Activated CD4-positive, alpha-beta T cell treated with anti-CD3 and anti-CD28 coated beads for 1 hour (primary cell): ENCODE measurements at places on chromosomes 13 and 19.

DNA sequence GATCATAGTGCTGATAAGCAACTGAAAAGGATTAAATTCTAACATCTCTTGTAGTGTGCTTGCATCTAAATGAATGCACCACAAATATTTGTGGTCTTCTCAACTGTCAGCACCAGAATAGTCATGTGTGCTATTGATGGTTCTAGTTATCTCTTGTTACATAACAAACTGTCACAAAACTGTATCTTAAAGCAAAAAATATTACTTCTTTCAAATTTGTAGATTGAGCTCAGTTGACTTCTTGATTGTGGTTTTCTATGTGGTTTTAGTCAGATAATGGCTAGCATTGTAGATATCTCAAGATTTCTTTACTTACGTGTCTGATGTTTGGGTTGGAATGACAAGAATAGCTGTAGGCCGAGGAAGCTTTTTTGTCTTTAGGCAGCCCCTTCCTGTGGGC, 431.3 kb downstream of the SLITRK6 start:
- DNase-seq: no peak

DNA sequence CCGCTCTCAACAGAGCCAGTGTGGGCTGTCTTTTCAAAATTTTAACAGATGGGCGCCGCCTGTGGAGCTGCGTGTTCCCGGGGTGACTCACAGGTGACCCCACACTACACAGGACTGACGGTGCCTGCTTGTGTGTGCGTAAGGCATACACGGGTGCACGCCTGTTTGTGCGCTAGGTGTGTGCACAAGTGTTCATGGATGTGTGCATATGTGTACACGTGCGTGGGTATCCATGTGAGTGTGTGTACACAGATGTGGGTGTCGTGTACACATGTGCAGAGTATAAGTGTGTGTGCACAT, 92.7 kb upstream of the SOX1 start:
- DNase-seq: no peak

DNA sequence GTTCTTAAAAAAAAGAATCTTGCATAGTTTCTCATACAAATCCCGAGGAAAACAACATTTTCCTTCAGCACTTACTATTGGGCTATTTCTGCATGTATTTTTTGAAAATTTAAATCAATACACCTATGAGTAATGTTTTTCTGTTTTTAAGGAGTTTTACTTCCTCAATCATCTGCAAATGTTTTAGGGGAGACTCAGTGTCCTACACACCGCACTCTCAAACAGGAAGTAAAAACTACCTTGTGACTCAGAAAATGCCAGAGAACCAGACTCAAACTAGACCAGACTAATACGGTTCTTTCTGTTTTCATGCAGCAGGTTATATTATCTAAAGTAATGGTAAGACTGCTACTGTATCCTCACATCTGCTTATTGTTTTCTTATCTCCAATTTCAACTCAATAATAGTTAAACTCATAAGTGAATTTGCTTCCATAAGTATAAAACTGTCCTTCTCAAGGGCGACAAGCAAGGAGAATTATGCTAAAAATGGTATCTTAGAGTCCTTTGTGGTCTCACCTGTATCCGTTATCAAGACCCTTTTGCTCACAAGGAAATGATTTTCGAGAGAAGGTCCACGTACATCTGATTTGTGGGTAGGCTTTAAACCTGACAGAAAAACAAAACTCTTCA, 52.5 kb downstream of the FLT3 start:
- no peak for DNase-seq

- no peak for DNase-seq
Measured at GRCh38 chr19:47758443-47758804, 13.1 kb downstream of the NOP53 start.

- DNase-seq: no peak
Measured at GRCh38 chr19:58397533-58398037, 2.1 kb downstream of the RNF225 start.

GRCh38 chr19:1896508-1896907, 8.7 kb upstream of the ADAT3 start:
- DNase-seq: no peak

DNA sequence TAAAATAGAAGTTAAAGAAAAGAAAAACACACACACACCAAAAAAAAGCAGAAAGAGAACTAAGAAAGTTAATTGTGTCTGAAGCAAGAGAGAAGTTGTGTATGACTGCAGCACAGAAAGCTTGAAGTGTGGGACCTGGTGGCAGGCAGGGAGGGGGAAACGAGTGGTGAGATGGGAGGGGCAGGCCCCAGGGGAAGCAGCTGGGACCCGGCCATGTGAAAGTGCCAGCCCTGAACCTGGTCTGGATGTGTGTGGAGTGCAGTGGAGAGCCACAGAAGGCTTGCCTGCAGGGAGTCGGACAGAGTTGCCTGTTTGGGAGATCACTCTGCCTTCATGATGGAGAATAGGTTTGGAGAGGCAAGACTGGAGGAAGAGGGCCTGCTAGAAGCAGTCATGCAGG, 199.0 kb downstream of the GGACT start:
- no peak for DNase-seq

GRCh38 chr19:34734537-34735103, 577 bp downstream of the ZNF181 start:
- no peak for DNase-seq

- no peak for DNase-seq
Measured at GRCh38 chr13:44601586-44601985, 25.5 kb upstream of the TSC22D1 start.

- no peak for DNase-seq
Measured at GRCh38 chr13:79943346-79944023, 397.4 kb downstream of the SPRY2 start.

DNA sequence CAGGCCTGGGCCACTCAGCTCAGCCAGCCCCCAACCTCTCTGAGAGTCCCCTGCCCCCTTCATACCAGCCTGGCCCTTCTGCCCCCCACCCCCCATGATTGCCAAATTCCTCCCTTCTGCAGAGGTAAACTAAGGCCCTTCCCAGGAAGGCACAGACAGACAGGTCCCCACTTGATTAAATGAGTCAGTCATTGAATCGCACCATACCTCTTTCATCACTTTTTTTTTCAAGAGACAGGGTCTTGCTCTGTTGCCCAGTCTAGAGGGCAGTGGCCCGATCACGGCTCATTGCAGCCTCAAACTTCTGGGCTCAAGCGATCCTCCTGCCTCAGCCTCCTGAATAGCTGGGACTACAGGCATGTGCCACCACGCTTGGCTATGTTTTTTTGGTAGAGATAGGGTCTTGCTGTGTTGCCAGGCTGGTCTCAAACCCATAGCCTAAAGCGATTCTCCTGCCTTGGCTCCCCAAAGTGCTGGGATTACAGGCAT, 6.0 kb downstream of the PODNL1 start:
- no peak for DNase-seq

DNA sequence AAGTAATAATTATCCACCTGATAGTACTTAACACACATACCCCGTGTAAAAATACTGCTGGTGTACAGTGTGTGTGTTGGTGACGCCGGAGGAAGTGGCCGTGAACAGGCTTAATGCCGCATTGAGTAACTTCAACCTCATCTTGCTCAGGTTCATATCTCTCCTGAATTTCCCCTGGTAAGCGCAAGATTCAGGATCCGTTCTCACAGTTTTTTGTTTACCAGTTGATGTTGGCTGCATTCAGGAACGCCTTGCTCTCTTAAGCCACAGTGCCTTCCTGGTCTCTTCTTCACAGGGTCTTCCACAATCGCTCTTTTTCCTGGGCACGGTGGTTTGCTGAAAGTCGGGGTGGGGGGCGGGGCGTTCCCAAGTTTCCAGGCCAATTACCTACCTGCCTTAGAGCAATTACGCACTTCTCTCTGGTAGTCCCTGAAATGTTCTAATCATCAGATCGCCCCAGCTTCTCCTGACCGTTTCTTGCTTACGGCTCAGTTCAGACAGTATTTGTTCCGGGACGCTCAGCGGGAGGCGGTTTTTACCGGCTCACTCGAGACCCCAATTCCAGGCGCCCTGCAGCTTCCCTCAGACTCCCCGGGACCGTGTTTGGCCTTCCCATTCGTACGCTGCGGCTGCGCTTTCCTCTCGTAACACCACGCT, 706 bp upstream of the DNAJC3 start:
- no peak for DNase-seq

- DNase-seq: no peak
Measured at GRCh38 chr13:23934520-23934919, 37.2 kb upstream of the C1QTNF9B start.

DNA sequence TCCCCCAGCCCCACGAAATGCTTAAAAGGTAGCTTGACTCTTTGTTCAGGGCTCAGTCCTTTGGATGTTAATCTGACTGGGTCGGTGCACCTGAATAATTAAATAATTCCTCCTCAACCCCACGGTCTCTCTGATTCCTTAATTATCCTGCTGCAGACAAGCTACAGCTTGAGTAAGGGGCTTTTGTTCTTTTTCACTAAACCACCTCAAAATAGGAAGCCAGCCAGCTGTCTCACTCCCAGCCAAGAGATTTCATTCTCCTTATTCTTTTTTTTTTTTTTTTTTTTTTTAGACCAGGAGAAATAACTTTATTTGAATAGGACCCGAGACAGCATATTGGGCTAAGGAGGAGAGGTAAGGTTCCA, 7.9 kb upstream of the FCGBP start:
- no peak for DNase-seq

DNA sequence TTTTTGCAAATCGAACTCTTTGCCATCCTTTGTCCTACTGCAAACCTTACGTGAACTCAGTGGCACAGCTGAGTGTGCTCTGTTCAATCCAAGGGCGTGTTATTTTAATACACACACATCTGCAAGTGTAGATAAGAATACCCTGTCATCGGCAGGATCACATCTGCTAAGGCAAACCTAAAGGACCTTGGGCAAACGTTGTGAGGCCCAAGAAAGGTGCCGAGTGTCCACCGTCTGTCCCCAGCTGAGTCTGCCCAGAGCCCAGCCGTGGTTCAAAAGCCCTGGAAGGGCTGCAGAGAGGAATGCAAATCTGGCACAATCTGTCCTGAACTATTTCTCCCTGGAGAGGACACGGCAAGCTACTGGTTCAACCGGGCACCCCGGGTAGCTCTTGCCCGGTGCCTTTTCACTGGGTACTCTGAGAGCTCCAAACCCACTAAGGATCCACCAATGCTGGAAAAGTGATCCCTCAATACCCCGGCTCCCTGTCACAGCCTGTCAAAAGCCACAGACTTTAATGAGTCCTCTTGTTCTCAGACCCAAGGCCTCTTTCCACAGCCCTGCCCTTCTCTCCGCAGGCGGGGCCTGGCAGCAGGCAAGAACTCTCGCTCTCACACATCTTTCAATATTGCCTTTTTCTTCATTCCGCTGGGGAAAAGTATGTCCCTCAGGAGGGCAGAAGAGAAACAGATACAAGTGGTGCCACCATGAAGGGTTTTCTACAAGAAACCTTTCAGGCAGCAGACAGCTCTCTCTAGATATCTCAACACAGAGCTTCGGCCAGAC, 17.0 kb downstream of the SLC7A1 start:
- DNase-seq: no peak

GRCh38 chr19:3852614-3853254, 16.1 kb downstream of the ZFR2 start:
- DNase-seq: peak; percentile 14

GRCh38 chr13:51802631-51803418, 1.1 kb downstream of the DHRS12 start:
- DNase-seq: no peak

DNA sequence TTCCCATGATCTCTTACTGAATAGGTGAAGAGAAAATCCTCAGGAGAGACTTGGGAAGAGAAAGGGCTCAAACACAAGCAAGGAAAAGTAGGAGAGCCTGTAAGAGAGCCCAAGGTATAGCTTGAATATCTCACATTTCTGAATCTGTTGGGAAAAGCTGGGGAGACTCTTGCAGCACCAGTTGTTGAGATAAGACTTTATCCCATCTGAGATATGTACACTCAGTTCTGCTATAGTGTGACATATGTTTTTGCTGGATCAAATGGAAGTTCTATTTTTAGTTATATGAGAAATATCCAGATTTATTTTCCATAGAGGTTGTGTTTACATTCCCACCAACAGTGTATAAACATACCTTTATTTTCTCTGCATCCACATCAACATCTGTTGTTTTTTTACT, 246.1 kb downstream of the NDFIP2 start:
- no peak for DNase-seq

DNA sequence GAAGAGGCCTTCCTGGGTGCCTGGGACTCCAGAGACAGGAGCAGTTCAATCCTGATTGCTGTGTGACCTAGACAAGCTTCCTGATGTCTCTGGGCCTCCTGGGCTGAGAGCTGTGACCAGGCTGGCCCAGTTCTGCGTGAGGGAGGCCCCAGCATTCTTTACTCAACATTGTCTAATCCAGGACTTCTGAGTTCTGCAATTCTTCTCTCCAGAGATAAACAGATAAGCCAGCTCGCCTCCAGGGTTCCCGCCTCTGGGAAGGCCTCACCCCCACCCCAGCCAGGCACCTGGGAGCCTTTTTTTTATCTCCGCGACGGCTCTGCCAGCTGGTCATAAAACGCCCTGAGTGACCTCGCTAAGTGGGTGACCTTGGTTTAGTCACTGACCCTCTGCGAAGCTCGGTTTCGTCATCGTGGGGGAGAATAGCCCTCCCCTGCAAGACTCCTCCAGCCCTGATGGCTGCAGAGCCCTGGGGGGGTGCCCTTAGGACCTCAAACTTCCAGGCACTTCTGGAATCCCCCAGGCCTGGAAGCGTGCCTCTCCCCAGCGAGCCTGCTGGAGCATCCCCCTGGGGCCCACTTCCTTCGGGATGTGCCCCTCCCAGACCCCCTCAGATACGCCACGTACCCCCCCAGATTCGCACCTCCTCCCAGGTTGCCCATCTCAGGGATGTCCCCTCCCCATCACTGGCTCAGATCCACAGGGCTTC, 1.9 kb downstream of the SULT2B1 start:
- no peak for DNase-seq

- no peak for DNase-seq
Measured at GRCh38 chr13:51396352-51396751, 56.5 kb downstream of the INTS6 start.

DNA sequence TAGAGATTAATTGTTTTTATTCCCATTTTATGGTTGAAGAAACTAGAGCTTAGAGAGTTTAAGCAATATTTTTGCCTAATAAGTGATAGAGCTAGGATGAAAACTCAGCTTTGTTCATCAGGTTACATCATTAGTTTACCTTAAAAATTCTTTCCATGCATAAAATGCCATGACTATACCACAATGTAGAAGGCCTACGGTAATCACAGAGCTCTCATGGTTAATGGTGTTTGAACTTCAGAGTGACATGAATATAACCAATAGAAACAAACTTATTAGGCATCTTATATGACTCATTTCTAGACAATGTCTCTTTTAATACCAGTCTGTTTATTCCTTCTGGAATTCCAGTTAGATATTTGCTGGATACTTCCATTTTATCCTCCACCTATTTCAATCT, 78.5 kb downstream of the FGF9 start:
- DNase-seq: no peak

DNA sequence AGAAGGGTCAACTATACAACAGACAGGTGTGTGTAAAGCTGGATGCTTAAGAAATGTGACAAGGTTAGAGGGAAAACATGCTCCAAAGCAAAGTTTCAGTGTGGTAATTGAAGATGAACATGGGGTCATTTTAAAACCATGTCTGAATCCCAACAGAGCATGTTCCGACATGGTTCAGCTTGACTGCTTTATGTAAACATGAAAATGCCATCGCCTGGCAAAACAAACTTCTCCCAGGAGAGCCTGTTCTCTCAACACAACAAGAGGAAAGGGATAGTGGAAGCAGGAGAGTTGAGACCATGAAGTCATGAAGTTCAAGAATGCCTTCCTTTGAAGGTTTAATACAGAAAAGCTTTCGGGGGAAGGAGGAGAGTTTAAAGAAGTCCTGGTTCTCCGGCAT, 85.8 kb downstream of the EPSTI1 start:
- DNase-seq: no peak

GRCh38 chr19:17687857-17688784, at the start of gene UNC13A:
Gene UNC13A, minus strand, starts transcription at chr19:17688354. Its CDS starts 155 bp downstream, at chr19:17688199.
- peak; percentile 14 for DNase-seq

GRCh38 chr13:99278200-99278599, 20.0 kb upstream of the GPR18 start:
- DNase-seq: no peak

GRCh38 chr13:106507560-106508274, 27.7 kb downstream of the EFNB2 start:
- DNase-seq: no peak
